Right renal pelvis (tissue), 4 donors: ENCODE measurements at places on chromosomes 1 and 21. TPM values are rescaled to one million over a fixed set of nuclear protein-coding genes. Genes with fewer than 3 reads are reported as not detected.

DNA sequence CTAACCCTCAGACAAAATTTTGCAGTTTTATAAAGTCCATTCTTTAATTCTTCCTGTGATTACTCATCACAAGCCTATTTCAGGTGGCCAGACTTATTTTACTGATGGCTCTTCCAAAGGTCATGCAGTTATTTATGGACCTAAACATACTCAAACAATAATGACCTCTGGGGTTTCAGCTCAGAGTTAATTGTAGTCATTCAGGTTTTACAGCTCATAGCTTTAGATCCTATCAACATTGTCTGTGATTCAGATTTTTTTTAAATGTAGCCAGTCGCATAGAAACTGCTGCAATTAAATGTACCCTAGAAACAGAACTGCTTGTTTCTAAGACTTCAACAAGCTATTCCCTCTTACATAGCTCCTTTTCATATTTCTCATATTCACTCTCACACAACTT lies 270.8 kb downstream of the COL11A1 start:
- no peak for DNase-seq

SAMSN1 gene
- polyA plus RNA-seq = 5.5 TPM

DNA sequence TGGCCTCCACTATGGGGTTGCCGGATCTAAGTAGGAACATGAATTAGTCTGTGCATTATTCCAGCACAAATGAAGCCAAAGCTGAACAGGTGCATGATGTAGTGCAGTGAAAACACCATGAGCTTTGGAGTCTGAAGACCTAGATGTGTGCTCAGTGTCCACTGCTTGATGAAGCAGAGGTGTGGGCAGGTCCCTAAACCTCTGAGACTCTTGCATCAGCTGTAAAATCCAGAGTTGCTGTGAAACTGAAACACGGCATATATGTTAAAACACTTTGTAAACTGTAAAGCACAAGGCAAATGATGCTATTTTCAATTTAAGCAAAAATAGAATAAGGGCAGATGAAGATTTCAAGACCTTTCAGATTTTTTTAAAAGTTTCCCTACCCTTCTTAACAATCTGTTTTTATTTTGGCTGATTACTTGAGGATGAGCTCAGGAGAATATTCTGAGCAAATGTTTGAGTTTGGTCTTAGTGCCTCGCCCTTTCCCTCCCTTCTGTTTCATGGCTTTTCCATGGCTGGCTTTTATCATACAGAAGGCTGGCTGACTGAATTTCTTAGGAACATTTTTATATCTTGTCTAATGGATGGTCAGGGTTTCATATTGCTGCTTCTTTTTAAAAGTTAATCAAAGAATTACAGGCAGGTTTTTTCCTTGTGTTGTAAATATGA lies 221.8 kb downstream of the NTNG1 start:
- no peak for DNase-seq

GRCh38 chr21:19981938-19982337 lies 1016.3 kb upstream of the NCAM2 start:
- DNase-seq = no peak

GRCh38 chr21:28442624-28443023 lies 550.1 kb downstream of the LTN1 start:
- DNase-seq = no peak

DNA sequence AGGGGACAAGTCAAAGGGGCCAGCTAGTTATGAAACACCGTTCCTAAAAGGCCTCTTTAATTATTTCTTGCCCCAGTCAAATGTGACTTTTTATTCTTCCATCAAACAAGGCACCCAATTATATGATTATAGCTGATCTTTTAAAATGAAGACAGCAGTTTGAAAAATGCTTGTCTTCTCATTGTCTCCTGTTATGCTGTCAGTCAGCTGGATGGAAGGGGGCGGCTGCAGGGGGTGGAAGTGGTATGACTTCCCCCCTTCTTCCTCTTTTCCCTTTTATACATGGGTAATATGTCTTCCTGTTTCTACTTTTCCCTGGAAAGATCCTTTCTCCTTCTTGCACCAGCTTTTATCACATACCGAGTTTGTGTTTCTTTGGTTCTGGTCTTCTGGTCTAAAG lies 25.8 kb upstream of the KCNA10 start:
- DNase-seq = no peak

EPS8L3 gene
- 0.24 TPM for polyA plus RNA-seq

- DNase-seq = no peak
Observed at GRCh38 chr1:91597215-91597614, 96.6 kb downstream of the CDC7 start.

DNA sequence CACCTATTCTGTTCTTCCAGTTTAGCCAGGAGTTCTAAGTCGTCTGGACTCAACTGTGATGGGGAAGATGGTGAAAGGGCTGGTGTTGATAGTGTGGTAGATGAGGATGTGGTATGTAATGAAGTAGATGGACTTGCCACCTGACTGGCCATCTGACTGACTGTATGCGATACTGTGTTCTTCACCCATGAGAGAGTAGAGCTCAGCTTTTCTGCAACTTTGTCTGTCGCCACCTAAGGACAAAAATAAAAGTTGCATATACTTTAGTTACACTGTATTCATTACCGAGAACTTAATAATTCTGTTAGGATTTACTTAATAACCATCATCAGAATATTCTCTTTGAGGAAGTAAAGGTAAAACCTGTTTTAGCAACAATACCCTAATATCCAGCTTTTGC lies 48.5 kb downstream of the EVI5 start:
- DNase-seq = no peak

GRCh38 chr1:109315288-109315687 lies 8.5 kb upstream of the MYBPHL start:
- no peak for DNase-seq

- DNase-seq = no peak
Observed at GRCh38 chr1:42259059-42259738, 75.8 kb downstream of the FOXJ3 start.

DNA sequence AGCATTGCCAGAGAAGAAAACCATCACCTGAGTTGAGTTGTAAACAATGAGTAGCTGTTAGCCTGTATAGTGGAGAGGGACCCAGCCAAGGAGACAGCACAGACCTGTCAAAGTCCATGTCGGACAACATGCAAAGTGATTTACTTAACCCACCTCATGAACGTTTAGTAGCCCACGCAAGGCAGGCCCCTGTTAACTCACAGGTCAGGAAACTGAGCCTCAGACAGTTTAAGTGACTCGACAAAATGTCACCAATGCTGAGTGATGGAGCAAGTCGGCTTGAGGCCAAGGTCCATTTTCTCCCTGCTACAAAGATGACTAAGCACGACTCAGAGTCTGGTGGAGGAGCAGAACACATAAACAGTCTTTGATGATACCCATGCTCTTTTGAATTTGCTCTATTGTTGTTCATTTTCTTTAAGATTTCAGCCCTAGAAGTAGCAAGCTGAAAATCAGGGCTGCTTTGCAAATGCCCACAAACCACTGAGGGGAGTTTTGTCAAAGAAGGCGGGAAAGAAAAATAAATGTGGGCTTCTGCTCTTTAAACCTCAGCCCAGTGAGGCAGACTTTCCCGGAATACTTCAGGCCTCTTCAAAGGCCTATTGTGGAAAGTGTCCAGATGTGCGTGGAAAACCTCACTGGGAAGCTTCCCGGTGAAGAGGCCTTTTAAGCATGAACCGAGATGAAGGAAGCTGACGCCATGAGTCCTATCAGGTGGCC lies 83.8 kb upstream of the HOOK1 start:
- DNase-seq = no peak
